ENCODE measurements at places on chromosomes 13 and 19.

- DNase-seq = no peak
These were observed 69.4 kb downstream of the PSPC1 start for GRCh38 chr13:19713186-19713965.

- DNase-seq = no peak
These were observed 16.4 kb upstream of the C19orf33 start for GRCh38 chr19:38287604-38288003.

DNA sequence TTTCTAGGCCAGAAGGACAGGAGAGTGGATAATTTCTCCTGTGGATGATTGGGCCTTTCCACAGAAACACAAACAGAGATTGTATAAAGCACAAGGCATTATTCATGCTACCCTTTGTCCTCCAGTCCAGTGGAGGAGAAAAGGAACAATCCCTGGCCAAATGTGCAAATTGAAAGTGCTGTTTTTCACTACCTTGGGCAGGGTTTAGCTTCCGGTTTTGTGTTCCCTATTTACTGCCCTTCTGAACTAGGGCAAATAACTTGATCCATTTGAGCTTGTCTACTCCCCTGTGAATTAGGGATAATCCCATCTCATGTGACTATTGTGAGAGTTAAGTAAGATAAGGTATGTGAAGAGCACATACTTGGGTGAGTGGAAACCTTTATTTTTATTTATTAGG is 13.3 kb downstream of the PDX1 start:
- no peak for DNase-seq

DNA sequence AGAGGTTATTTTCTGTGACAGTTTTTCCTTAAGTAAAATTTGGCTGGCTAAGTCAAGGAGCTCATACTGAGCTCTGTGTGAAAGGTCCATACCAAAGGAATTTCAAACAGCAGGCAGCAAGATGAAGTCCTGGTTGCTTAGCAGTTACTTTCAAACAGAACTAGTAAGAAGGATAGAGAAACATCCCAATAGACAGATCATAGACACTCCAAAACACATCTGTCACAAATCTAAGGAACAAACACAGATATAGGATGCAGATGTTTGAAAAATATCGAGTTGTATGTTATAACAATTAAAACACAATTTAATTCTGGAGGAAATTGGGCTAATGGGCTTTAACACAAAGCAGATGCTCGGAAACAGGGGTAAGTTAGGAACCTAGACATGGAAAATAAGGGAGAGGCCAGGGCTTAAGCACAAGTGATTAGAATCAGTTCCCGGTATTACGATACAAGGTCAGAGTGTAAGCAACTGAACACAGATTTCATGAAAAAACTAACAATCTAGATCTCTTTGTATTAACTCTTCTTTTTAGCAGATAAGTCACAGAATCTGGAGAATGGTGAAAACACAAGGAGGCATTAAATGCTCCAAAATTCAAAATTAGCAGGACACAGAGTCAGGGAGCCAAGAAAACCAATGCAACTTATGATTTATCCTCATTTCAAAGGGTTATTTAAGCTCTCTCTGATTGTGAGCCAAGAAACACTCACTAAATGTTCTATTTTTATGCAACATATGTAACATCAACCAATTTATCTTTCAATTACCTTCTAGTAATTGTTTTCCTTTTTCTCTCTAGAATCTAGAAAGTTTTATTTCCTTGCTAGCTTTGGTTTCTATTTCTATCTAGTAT is 1992.9 kb upstream of the PCDH20 start:
- no peak for DNase-seq

- DNase-seq = no peak
These were observed 5.9 kb downstream of the CLPTM1 start for GRCh38 chr19:44960906-44961728.

DNA sequence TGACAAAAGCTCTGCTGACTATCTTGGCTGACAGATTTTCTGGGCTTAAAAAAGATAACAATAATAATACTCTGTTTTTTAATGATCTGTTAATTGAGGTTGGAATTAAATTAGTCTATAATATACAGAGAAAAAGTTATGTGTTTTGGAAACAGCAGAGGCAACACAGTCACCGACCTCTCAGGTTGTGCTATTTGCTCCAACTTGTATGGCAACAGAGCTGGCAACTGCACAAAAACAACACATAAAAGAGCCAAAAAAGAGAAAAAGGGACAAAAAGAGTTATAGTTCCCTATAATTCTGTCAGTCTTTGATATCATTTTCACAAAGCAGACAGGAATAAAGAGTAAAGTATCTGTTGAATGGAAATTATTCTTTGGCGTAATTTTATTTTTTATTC is 102.3 kb upstream of the POSTN start:
- DNase-seq = no peak

GRCh38 chr13:114019367-114019766 is 45.5 kb upstream of the C13orf46 start:
- DNase-seq = no peak

- DNase-seq = no peak
These were observed 864.3 kb downstream of the SLITRK6 start for GRCh38 chr13:84934911-84935310.

- DNase-seq = no peak
These were observed 12.0 kb upstream of the CYP2A13 start for GRCh38 chr19:41076286-41076685.

DNA sequence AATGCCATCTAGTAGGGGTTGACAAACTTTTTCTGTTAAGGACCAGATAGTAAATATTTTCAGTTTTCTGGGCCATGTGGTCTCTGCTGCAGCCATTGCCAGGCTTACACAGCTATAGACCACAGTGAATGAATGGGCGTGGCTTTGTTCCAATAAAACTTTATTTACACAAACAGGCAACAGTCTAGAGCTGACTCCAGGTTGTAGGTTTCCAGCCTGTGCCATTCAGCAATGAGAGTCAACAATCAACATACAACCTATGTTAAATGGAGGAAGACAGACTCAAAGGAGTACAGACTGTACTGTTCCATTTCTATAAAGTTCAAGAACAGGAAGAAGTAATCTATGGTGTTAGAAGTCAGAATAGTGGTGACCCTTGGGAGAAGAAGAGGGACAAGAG is 15.2 kb upstream of the IZUMO2 start:
- DNase-seq = no peak

- no peak for DNase-seq
These were observed 101.8 kb upstream of the MBNL2 start for GRCh38 chr13:97120346-97120745.

DNA sequence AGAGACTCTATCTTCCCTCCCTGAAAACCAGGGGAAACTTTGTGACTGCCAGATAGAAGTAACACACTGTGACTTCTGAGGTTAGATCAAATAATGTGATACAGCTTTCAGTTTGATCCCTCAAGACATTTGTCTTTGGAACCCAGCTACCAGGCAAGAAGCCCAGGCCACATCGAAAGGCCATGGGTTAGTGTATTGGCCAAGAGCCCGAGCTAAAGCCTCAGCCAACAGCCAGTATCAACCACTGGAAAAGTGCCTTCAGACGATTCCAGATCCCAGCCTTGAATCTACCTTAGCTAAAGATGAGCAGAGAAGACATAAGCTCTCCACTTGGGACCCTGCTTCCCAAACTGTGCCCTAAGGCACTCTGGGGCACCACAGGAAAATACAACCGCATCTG is 10.9 kb upstream of the TPTE2 start:
- DNase-seq = no peak

DNA sequence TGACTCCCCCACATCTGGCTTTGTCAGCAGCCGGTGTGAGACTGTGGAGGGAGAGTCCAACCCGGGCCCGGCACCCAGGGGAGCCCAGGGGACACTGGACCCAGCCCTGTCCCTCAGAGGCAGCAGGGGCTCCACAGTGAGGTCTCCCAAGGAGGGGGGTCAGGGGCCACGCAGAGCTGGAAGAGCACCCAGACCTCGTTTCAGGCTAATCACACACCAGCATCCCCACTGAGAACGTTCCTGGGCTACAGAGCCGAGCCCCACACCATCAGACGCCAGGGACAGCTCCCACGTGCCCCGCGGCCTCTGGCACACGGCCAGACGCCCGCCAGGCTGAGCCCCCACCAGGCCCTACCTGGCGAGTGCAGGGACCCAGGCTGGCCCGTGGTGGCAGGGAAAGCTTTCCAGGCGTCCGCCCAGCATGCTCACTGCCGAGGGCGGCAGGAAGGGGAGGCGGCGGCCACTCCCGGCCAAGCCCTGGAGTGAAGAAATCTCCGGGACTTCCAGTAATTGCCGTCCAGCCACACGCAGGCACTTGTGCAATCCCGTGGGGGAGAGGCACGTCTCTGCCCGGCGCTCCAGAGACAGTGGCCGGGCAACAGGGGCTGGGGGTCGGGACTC is 19.2 kb downstream of the SBNO2 start:
- no peak for DNase-seq

- no peak for DNase-seq
These were observed 107.2 kb downstream of the FNDC3A start for GRCh38 chr13:49082653-49083536.

DNA sequence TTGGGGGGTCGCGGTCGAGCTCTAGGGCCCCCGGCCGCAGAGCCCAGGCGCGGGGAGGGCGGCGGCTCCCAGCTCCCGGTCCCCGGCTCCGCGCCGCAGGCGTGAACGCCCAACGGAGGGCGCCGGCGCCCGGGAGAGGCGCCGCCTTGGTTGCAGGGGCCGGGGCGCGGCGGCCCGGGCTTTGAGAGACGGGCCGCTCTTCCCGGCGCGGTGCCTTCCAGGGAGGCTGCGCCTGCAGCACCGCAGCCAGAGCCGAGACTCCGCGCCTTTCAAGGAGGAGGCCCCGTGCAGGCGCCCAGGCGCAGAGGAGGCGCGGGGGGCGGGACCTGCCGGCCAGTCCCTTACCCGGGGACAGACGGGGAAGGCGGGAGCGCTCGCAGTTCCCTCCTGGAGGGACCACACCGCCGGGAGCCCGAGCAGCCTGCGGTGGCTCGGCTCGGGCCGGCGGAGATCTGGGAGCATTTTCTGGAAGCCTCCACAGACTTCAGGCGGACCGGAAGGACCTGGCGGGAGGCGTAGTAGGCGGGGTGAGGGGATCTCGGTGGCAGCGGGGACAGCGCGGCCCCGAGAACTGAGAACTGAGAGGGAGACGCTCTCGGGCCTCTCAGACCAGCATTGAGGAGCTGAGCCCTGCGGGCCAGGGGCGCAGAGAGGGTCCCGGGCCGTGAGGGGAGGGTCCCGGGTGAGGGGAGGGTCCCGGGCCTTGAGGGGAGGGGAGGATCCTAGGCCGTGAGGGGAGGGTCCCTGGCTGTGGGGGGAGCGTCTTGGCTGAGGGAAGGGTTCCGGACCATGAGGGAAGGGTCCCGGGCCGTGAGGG is 25.5 kb upstream of the MCF2L start:
- no peak for DNase-seq

GRCh38 chr13:59495936-59496512 is 667.7 kb downstream of the DIAPH3 start:
- DNase-seq = no peak

DNA sequence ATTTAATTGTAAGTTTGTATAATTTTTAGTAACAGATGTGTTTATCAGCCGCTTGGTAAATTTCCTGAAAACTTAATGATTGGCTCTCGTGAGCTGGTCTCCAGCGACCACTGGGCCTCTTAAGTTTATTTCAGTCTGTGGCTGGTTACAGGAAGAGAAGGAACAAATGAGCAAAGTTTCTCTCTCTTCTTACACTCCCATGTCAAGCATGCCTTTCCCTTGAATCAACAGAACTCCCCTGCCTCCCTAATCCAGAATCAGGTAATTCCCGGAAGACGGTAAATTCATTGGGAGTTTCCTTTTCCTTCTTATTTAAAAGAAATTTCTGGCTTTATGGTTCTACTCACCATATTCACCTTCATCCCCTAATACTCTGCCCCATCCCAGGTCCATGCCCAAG is 52.5 kb upstream of the POMP start:
- no peak for DNase-seq

DNA sequence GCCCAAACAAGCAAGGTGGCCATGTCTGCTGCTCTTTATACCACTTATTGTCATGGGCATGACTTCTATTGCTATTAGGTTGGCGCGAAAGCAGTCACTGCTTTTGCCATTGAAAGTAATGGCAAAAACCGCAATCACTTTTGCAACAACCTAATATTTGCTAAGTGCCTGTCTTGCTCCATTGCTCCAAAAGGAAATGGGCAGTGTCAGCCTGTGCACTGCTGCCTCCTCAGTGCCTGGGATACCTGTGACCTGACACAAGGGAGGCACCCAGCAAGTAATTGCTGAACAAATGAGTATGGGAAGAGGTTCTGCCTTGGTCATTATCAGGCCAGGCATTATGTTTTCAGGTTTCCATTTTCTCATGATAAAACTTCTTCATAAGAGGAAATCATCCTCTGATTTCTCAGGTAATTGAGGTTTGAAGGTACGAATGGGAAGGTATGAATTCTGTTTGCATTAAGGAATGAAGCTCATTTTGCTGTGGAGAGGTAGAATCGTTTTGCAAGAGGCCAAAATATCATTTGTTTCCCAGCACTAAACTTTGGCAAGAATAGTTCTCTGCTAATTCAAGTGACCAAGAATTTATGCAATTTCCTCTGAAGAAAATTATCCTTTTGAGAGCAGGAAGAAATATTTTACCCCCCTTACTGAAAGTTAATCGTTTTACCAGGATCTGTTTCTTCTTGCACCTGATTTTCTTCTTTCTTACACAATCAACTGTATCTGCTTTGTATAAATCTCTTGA is 128.4 kb upstream of the SPRY2 start:
- no peak for DNase-seq

- DNase-seq = no peak
These were observed 523.9 kb upstream of the PCDH9 start for GRCh38 chr13:67754012-67754411.

GRCh38 chr19:35715355-35715809 is 2.4 kb upstream of the KMT2B start:
- DNase-seq = no peak

GRCh38 chr13:109687559-109688448 is 98.6 kb downstream of the IRS2 start:
- no peak for DNase-seq

GRCh38 chr13:50691176-50691680 is 152.3 kb downstream of the DLEU7 start:
- no peak for DNase-seq

DNA sequence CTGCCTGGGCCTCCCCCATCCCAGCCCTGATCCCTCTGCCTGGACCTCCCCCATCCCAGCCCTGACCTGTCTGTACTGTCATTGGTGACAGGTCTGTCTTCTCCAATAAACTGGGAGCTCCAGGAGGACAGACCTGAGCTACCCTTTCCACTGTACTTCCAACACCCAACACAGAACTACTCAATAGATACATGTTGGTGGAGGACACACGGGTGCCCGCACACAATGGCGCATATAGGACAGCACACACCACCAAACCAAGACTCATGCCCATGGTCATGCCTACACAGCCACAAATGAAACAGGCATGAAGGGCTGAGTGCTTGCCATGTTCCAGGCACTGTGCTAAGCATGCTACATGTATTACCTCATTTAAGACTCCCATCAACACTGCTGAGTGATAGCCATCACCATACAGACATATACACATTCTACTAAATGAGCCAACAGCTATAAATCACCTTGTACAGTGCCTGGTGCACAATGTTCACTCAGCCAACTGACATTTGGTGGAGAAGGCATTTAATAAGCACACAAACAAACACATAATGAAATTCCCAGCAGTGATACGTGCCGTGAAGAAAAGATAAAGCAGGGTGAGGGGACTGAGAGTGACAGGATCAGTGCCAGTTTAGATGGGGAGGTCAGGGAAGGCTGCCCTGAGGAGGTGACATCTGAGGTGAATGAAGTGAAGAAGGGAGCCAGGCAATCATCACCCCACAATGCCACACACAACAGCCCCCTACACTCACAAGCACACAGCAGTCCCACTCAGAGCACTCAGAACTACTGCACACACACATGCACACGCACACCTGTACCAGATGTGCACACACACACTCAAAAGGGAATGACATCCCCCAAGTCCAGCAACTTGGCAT is 857 bp downstream of the POU2F2 start:
- no peak for DNase-seq

GRCh38 chr13:53447863-53448262 is 419.2 kb downstream of the OLFM4 start:
- no peak for DNase-seq

Measured in Jurkat, Clone E6-1 (cell line).